Stimulated activated CD4-positive, alpha-beta T cell treated with anti-CD3 and anti-CD28 coated beads, Interleukin-2, amount 100 ng/mL, for 24 hours (primary cell): ENCODE measurements at places on chromosomes 12 and 14.

DNA sequence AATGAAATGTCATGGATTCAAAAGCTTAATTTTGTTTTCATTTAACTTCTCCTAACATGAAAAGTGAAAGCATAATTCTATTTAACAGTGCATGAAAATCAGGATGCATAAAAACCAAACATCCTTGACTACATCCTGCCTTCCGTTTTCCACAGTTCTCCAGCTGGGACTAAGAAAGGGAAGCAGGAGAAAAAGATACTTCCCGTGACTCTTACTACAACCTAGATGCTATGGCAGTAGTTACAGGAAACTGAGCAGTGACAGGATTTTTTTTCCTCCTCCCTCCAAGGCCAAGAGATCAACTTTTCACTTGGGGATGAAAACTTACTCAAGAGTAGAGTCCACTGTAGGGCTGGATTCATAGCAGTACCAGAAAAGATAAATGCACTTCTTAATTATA lies 2.6 kb downstream of the EXOC5 start:
- no peak for DNase-seq

GRCh38 chr12:21542403-21542802 lies 16.3 kb downstream of the SPX start:
- DNase-seq: no peak

DNA sequence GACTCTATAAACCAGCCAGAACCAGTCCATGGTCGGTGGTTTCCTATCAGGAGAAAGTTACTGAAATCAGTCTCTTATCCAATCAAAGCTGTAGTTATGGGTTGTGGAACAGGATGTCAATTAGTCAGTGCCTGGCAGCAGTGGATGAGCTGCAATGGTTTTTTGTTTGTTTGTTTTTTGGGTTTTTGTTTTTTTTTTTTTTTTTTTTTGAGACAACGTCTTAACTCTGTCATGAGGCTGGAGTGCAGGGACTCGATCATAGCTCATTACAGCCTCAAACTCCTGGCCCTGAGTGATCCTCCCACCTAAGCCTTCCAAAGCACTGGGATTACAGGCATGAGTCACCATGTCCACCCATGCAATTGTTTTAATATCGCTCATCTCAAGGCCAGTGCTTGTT lies 113.3 kb upstream of the CAND1 start:
- DNase-seq: no peak

GRCh38 chr14:69682621-69683263 lies 71.3 kb downstream of the SUSD6 start:
- DNase-seq: no peak

DNA sequence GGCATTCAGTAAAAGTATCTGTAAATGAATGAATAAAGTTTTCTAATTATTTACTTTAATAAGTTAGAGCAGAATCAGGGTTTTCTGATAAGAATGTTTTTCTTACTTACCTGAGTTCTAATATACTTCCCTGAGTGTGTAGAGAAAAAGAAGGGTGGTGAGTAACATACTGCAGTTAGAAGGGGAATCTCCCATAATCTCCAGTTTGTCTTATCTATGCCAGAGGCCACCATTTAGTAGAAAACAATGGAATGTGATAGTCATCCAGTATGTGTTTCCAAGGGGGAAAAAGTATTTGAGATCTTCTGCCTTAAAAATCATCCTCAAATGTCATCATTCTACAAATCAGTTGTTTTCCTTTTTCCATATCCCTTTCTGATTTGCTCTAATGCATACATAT lies 56.5 kb upstream of the PAWR start:
- DNase-seq: no peak

- DNase-seq: no peak
These were observed 155.5 kb downstream of the KIF21A start for GRCh38 chr12:39287409-39287808.

DNA sequence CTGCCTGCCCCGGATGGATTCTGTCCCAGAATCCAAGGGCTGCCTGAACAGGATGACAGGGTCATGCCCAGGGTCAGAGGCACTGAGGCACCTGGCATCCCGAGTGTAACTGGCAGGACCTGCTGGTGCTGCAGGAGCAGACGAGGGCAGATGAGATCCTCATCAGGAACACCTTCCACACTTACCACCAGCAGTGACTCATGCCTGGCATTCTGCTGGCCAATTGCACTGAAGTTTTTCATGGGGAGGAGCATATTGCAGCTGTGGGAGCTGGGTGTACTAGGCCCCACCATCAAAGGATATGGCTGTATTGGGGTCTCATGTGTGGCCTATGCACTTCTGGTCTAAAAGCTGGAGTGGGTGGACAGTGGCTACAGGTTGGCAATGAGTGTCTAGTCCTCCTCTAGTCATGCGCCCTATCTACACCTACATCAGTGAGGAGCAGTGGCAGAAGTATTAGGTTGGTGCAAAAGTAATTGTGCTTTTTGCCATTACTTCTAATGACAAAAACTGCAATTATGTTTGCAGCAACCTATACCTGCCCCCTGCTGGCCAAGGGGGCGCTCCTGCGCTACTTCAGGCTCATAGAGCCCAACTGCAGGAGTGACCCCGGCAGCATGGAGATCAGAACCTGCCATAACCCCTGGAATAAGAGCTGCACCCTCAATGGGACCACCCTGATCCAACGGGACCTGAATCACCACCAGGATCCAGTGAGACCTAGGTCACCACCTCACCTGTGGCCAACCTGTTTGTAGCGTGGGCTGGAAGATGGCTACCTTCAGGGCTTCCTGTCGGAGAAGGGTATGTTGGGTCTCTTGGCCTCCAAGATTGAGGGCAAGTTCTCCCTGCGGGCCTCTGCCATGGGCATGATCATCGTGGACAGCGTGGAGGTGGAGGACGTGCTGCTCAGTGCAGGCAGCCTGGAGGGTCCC lies 8.0 kb upstream of the C12orf42 start:
- peak; percentile 60 for DNase-seq

DNA sequence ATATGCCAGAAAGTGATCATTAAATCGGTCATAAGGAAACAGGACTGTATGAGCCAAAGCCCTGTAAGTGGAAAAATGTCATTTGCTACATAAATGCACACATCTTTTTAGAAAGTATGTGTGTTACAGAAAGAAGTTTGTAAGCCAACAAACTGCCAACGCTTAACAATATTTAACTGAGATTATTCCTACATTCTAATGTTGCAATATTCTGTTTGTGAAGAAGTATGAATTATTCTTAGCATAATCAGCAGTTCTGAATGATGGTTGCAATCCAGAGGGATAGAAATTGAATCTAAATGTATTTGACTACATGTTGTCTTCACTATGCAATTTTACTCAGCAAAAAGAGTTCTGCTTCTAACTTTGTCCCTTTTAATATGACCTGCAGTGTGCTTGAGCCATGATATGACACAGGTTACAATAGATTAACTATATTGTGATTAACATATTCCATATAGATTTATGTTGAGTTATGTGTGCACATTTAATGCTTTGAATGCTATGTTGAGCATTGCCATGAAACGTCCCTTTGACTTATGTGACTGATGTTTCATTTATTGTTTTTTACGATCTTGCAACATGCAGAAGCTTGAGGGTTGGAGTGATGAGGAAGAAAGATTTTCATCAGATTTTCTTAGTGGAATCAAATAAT lies 66.8 kb upstream of the PTPRQ start:
- DNase-seq: no peak

GRCh38 chr12:11821386-11822080 lies 172.1 kb downstream of the ETV6 start:
- DNase-seq: no peak

- DNase-seq: no peak
These were observed 737.8 kb downstream of the RERGL start for GRCh38 chr12:17352164-17352563.

- no peak for DNase-seq
These were observed 7.2 kb downstream of the DTD2 start for GRCh38 chr14:31449971-31450610.

GRCh38 chr12:132484183-132484890 lies 5.6 kb upstream of the FBRSL1 start:
- DNase-seq: no peak

- no peak for DNase-seq
These were observed 316.2 kb upstream of the RGS6 start for GRCh38 chr14:71616013-71616412.

DNA sequence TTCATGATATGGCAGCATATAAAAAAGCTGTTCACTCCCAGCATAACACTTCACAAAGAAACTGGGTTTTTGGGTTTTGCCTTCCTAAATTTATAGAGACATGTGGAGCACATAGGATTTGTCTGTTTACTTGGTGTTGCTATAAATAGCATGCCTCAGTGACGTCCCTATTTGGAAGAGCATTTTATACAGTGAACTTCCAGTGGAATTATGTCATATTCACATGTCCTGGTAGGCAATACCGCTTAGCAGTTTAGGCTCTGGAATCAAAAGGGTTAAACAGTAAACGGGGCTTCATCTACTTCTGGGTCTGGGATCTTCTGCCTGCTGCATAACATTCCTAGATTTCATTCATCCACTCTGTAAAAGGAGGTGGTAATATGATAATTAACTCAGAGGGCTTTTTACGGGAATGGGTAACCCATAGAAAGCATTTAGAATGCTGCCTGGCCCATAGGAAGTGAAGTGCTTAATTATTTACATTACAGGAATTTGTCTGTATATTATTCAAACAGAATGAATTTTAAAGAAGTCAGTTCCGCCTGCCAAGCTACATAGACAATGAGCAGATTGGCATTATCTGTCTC lies 396.1 kb downstream of the TMTC2 start:
- DNase-seq: no peak

DNA sequence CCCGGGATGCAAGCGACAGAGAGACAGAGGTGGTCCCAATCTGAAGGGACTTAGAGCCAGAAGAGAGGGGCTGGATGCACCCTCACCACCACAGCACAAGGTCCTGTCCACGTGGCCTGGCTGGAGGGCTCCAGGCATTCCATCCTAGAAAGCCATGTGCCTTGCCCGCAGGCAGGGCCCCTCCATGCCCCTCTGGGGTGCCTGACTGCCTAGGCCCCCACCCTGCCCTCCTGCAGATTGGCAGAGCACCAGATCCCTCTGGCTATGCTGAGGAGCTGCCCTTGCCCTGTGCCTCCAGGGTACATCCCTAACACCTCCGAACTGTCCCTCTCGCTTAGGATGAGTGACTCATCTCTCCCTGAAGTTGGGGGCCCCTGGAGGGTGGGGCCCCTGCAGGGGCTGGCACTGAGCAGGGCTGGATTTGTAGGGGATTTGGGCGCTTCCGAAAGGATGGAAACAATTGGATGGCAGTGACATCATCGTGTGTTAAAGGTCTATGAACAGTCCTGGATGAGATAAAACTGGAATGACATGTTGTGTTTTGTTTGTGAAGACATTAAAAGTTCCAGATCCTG lies 50.9 kb downstream of the CHGA start:
- no peak for DNase-seq

DNA sequence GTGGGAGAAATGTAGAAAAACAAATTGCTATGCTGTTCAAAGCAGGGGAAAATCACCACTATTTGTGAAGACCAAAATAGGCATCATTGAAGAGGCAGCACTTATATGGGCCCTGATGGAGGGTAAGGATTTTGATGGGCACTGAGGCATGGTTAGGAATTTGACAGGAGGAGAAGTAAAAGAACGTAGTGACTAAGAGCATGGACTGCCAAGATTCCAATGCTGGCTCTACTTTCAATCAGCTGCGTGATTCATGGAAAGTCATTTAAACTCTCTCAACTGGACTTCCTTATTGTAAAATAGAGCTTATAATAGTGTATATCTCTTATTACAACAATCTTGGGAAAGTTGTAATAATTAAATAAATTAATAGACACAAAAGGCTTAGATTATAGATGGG lies 267.7 kb upstream of the G2E3 start:
- DNase-seq: no peak

GRCh38 chr12:53720946-53721345 lies 6.3 kb downstream of the CALCOCO1 start:
- no peak for DNase-seq

- no peak for DNase-seq
These were observed 1.1 kb upstream of the TUBA1A start for GRCh38 chr12:49189731-49190716.

DNA sequence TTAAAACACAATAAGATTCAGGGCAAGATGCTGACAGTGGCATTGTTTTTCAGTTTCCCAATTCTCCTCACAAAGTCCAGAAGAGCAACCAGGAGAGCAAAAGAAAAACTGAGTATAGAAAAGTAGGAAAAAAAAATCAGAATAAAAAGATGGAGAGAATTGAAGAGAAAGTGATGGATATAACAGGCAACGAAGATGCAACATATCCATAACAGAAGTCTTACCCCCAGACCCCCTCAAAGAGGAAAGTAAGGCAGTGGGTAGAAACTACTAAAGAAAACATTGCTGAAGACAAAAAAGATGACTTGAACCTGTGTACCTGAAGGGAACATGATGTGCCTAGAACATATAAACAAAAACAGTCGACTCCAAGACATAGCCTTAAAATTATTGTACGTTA lies 10.6 kb downstream of the TCL1A start:
- DNase-seq: no peak

DNA sequence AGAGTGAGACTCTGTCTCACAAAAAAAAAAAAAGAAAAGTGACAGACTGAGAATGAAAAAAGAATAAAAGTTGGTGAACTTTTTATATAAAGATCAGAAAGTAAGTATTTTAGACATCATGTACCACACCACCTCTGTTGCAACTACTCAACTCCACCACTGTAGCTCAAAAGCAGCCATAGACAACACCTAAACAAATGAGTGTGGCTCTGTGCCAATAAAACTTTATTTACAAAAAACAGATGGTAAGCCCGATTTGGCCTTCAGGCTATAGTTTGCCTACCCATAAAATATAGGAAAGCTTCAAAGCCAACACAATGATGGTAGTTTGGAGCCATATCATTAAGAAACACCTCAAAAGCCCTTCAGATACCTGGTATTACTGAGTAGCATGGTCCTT lies 154.5 kb upstream of the FOXN3 start:
- DNase-seq: no peak

- no peak for DNase-seq
These were observed 34.7 kb downstream of the SPTB start for GRCh38 chr14:64844969-64845536.

DNA sequence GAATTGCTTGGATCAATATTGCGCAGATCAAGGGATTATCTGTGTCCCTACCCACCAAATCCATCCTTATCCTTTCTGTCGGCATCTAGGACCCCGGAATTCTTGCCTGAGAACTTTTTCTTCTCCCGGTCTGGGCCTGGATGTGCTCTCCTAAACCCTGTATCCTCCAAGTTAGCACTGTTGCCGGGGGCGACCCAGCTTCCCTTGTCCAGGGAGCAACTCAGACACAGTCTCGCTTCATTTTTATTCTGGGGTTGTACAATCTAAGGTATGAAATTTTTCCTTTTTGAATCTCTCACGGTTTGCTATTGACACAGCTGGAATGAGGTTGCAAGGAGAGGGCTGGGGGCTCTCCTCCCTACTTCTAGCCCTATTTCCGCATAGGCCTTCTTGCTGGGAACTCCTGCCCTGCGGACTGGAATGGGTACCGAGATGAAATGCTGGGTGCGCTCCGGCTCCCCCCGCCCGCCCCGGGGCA lies 403 bp upstream of the PNP start:
- DNase-seq: no peak
